Cerebellar nuclear complex (tissue), 1 donor: ENCODE measurements at places on chromosomes 7 and 10.

GRCh38 chr10:44376472-44377099 is 8.3 kb downstream of the CXCL12 start:
- no peak for DNase-seq

DNA sequence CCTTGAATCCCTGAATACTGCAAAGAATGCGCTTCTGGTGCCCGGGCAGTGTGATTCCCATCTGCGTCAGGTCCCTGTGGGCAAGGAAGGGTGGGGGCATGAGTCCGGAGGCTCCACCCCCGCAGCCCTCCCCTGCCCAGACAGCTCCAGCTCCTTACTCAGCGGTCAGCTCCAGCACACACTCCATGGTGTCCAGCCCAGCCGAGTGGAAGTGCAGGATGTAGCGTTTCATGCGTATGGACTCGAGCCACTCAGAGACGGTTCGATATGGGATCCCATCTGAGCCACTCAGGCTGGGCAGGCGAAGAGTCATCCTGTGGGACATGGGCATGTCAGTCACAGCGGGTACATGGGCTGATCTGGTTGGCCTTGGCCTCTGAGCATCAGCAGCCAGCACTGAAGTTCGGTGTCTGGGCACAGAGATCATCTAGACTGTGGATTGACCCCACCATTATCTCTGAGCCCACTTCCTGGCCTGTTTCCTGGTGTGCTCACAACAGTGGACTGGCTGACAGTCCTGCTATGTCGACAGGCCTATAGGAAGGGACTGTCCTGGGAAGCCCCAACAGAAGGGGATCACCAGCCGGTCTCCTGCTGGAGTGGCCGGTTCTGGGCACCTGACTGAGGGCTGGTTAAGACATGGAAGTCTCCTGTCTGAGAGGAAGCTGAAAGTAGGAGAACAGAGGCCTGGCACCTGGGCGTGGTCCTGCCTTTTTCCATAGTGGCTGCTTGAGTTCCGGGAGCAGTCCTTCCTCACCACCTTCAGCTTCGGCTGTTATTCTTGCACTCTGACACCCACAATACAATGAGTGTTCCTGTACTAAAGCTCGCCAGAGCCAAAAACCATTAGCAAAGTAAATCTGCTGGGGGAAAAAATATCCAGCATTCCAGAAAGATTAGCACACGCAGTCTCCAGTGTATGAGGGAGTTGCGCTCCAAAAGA is 10.6 kb downstream of the ZYX start:
- DNase-seq, result no peak

DNA sequence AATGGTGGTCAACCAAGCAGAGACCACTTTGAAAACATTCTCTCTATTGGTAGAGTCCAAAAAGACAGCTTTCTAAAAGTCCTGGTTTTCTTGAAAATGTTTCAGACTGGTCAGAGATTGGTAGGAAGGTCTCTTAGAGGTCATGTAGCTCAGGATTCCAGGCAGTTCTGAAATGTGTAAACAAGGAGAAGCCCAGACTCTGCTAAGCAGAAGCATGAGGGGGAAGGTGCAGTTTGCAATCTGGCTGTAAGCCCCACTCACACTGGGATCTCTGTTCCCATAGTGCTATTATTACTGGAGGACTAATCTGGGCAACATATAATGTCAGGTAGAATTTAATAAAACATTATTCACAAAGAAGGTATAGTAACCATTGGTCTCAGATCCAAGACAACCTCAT is 101.1 kb downstream of the MAGI2 start:
- DNase-seq, result no peak

DNA sequence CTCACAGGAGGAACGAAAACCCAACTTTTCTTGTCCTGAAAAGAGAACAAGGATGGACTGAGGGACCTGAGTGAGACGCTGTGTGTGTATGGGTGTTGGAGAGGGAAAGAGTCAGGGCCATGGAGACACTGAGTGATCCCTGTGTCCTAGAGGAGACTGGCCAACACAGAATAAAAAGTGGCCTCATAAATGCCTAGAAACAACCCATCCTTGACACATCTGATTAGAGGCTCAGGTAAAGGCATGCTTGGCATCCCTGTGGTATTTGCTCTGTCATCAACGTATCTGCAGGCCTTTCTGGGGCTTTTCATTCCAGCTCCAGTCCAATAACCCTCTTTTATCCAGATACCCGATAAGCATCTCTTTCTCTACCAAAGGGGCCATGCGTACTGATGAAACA is 86.3 kb downstream of the FGFR2 start:
- no peak for DNase-seq

DNA sequence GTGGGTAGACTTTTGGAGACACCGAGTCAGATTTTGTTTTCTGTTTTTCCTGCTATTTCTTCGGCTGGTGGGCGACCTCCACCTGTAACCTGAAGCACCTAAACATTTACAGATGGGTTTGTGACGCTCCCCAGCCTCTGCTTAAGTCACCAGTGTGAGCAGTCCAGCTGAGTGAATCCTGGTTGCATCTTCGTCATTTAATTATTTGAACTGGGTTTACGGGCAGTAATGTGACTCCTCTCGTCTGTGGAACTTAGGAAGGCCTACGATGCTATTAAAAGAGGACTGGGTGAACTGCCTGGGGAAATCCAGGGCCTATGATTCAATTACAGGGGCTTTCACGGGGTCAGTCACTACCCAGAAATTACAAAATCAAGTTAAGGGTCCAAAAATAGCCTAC is 52.5 kb downstream of the WNT2 start:
- no peak for DNase-seq

DNA sequence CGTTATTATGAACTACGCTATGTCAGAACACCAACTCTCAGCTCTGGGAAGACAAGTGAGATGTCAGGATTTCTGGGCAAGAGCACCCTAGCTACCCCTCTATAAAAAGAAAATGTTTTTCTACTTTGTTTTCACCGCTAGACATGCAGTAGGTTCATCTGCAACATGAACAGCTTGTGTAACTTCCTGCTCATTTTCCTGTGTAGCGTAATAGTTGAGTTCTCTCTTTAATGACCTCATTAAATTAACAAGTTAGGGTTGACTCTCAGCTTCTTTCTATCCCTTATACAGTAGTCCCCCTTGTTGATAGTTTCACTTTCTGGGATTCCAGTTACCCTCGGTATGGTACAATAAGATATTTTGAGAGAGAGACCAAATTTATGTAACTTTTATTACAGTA is 329.4 kb upstream of the ZNF32 start:
- DNase-seq, result no peak

GRCh38 chr7:96827701-96828100 is 118.1 kb upstream of the SEM1 start:
- DNase-seq, result no peak
